Endodermal cell (in vitro differentiated cells): ENCODE measurements at places on chromosomes 2 and 18.

DNA sequence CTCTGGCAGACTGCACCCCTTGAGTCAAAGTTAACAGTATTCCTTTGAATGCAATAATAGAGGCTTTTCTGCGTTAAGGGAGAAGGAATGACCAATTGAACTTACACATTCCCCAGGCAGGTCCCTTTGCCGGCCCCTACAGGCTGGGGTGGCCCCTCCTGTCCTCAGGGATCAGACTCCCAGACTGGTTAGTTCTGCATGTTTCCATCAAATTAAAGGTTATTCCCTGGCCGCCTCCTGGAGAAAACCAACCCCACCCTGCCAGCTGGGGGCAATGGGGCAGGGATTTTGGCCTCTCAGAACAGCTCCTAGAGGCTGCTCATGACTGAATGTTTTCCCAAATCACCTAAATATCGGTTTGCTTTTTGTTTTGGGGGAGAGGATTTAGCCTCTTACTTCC lies 199.6 kb downstream of the MGAT5 start:
- H3K4me1 ChIP-seq = peaks cover 7% of the 10 kb centered on the region
- H3K27me3 ChIP-seq = no peaks in the 10 kb centered on the region
- no peak overlapping the region for H3K27ac ChIP-seq
- H3K4me3 ChIP-seq = no peak overlapping the region

DNA sequence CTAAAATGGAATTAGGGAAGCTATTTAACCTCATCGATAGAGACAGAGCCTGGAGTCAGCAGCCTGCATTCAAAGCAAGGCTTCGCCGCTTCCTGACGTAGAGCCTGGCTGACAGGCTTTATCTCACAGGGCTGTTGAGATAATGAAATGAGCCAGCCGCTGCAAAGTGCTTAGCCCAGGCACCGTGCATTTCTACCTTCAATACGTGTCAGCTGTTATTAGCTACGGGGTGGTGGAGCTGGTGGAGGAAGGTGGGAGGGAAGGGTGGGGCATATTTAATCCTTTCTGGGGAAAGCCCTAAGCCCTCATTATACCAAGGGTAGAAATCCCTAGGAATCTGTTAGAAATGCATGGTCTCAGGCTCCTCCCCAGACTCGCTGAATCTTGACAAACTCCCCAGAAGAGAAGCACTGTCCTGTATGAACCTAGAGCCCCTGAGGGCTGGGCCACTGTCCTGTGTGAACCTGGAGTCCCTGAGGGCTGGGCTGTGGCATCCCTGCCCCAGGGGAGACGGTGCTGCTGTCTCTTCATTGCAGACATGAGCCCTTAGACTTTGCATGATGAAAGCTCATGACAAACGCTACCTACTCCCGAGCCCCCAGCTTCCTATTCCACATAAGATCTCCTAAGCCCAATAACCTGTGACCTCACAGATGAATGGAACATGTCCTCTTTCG lies 72.4 kb downstream of the ALPK2 start:
- H3K27ac ChIP-seq = no peak overlapping the region
- peaks cover 9% of the 10 kb centered on the region for H3K4me1 ChIP-seq
- no peaks in the 10 kb centered on the region for H3K36me3 ChIP-seq
- peak; percentile 75 for DNase-seq
- H3K4me3 ChIP-seq = no peak overlapping the region

- H3K4me3 ChIP-seq = no peak overlapping the region
- no peaks in the 10 kb centered on the region for H3K36me3 ChIP-seq
- H3K27me3 ChIP-seq = no peaks in the 10 kb centered on the region
- DNase-seq = peak; percentile 76
These were observed 973.1 kb downstream of the TMEM182 start for GRCh38 chr2:103734911-103735310.

- no peak overlapping the region for H3K27ac ChIP-seq
- no peak overlapping the region for H3K4me3 ChIP-seq
These were observed 47.6 kb upstream of the FAHD2A start for GRCh38 chr2:95354925-95355324.

GRCh38 chr2:224838335-224838734 lies 122.2 kb upstream of the CCDC195 start:
- no peaks in the 10 kb centered on the region for H3K27me3 ChIP-seq
- no peak overlapping the region for H3K27ac ChIP-seq
- no peaks in the 10 kb centered on the region for H3K4me1 ChIP-seq
- no peak for DNase-seq
- no peaks in the 10 kb centered on the region for H3K36me3 ChIP-seq

GRCh38 chr18:79782566-79783308 lies 15.0 kb upstream of the KCNG2 start:
- DNase-seq = peak; percentile 55
- peaks cover 35% of the 10 kb centered on the region for H3K27me3 ChIP-seq
- H3K36me3 ChIP-seq = no peaks in the 10 kb centered on the region
- no peaks in the 10 kb centered on the region for H3K4me1 ChIP-seq
- no peak overlapping the region for H3K4me3 ChIP-seq

GRCh38 chr2:134842930-134843490 lies 4.6 kb downstream of the ACMSD start:
- no peaks in the 10 kb centered on the region for H3K27me3 ChIP-seq
- no peaks in the 10 kb centered on the region for H3K36me3 ChIP-seq
- H3K27ac ChIP-seq = no peak overlapping the region

DNA sequence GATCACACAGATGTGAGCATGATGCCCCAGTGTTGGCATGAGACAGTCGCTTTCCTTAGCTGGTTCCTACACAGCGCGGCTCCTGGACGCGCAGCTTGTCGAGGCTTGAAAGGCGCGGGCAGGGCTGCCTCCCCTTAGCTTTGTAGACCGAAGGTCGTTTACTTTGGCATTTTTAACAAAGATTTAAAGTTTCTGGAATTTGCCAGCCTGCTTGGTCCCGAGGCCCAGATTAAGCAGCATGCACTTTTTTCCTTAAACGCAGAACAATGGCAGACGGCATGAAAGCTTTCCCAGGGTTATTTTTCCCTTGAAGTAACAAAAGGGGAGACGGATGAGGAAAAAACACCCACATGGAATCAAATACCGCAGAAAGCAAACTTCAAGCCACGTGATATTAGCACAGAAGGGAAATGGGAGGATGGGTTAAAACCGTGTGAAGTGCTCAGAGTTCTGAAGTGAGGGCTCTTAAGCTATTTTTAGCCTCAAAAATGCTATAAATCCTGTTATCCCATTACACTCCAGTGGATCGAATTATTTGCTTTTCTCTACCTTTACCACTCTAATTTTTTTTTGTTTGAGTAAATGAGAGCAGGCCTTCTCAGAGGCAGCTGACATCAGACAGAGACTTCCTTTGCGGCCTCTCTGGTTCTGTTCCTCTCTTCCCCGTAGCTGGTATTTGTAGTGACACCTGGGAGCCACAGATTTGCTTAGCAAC lies 55.7 kb downstream of the NPAS2 start:
- H3K27me3 ChIP-seq = no peaks in the 10 kb centered on the region
- no peak overlapping the region for H3K27ac ChIP-seq
- H3K4me3 ChIP-seq = no peak overlapping the region
- no peaks in the 10 kb centered on the region for H3K4me1 ChIP-seq

- no peak overlapping the region for H3K4me3 ChIP-seq
- H3K36me3 ChIP-seq = peaks cover 40% of the 10 kb centered on the region
- no peak overlapping the region for H3K27ac ChIP-seq
- H3K4me1 ChIP-seq = no peaks in the 10 kb centered on the region
These were observed 59.1 kb downstream of the SAP130 start for GRCh38 chr2:127968610-127969339.

DNA sequence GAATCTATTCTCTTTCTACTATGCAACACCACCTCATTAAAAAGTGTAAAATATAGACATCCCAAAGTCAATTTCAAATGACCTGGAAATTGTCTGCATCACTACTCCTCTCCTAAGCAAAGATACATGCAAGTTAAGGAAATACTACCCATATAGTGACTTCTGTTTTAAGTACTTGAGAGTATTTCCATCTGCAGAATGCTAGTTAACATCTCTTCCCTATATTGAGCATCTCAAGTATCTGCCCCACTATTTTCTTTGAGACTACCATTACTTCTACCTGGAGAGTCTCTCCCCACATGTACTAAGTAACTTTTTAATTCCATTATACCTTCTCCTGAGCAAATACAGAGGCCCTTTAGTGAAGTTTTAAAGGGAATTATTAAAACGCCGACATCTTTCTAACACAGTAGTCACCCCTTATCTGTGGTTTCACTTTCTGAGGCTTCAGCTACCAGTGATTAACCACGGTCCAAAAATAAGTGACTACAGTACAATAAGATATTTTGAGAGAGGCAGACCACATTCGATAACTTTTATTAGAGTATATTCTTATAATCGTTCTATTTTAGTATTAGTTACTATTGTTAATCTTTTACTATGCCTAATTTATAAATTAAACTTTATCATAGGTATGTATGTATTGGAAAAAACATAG lies 21.8 kb downstream of the CWC22 start:
- H3K4me3 ChIP-seq = no peak overlapping the region
- H3K36me3 ChIP-seq = peaks cover 77% of the 10 kb centered on the region
- no peak overlapping the region for H3K27ac ChIP-seq
- no peaks in the 10 kb centered on the region for H3K4me1 ChIP-seq
- no peaks in the 10 kb centered on the region for H3K27me3 ChIP-seq

DNA sequence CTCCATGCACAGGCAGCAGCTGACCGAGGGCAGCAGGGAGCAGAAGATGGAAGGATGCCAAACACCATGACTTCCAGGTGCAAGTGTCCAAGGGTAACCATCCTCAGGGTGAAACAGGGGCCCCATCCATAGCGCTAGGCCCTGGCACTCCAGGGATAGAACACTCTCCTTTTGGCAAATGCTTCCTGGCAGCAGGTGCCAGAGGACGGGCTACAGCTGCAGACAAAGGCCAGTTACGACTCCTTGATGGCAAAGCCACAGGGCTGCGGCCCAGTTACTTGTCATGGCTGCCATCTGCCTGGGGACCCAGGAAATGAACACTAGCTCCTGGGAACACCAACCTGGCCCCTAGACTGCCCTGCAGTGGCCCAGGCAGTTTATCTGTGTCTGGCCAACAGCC lies 178.8 kb downstream of the TMEM163 start:
- H3K36me3 ChIP-seq = no peaks in the 10 kb centered on the region
- H3K27ac ChIP-seq = no peak overlapping the region
- H3K27me3 ChIP-seq = no peaks in the 10 kb centered on the region
- no peak for DNase-seq
- H3K4me3 ChIP-seq = no peak overlapping the region
- H3K4me1 ChIP-seq = no peaks in the 10 kb centered on the region

- H3K27me3 ChIP-seq = no peaks in the 10 kb centered on the region
- H3K27ac ChIP-seq = no peak overlapping the region
- peaks cover 41% of the 10 kb centered on the region for H3K36me3 ChIP-seq
These were observed 101.4 kb upstream of the RNU4ATAC start for GRCh38 chr2:121429119-121429903.

DNA sequence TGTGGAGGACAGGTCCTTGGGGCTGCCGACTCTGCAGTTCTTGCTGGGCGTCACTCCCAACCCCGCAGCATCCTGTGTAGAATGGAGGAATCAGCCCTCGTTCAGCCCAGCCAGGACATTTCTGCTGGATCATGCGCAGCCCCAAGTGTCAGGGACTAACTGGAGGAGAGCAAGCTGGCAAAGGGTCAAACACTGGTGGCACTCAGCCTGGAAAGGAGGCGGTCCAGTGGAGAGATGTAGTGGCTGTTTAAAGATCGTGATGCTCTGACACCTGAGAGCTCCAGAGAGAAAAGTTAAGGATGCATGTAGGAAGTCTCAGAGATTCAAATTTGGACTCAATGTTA lies 63.6 kb upstream of the SH3RF3 start:
- H3K27ac ChIP-seq = no peak overlapping the region
- no peak for DNase-seq
- no peak overlapping the region for H3K4me3 ChIP-seq
- no peaks in the 10 kb centered on the region for H3K36me3 ChIP-seq
- peaks cover 4% of the 10 kb centered on the region for H3K27me3 ChIP-seq

GRCh38 chr2:188474316-188474715 lies 182.6 kb downstream of the GULP1 start:
- no peak overlapping the region for H3K27ac ChIP-seq
- no peaks in the 10 kb centered on the region for H3K4me1 ChIP-seq
- no peaks in the 10 kb centered on the region for H3K27me3 ChIP-seq
- H3K4me3 ChIP-seq = no peak overlapping the region
- no peaks in the 10 kb centered on the region for H3K36me3 ChIP-seq

- H3K4me3 ChIP-seq = no peak overlapping the region
- peaks cover 4% of the 10 kb centered on the region for H3K4me1 ChIP-seq
- no peaks in the 10 kb centered on the region for H3K27me3 ChIP-seq
- H3K27ac ChIP-seq = no peak overlapping the region
- H3K36me3 ChIP-seq = no peaks in the 10 kb centered on the region
These were observed 118.6 kb upstream of the CDC42EP3 start for GRCh38 chr2:37790019-37790418.

DNA sequence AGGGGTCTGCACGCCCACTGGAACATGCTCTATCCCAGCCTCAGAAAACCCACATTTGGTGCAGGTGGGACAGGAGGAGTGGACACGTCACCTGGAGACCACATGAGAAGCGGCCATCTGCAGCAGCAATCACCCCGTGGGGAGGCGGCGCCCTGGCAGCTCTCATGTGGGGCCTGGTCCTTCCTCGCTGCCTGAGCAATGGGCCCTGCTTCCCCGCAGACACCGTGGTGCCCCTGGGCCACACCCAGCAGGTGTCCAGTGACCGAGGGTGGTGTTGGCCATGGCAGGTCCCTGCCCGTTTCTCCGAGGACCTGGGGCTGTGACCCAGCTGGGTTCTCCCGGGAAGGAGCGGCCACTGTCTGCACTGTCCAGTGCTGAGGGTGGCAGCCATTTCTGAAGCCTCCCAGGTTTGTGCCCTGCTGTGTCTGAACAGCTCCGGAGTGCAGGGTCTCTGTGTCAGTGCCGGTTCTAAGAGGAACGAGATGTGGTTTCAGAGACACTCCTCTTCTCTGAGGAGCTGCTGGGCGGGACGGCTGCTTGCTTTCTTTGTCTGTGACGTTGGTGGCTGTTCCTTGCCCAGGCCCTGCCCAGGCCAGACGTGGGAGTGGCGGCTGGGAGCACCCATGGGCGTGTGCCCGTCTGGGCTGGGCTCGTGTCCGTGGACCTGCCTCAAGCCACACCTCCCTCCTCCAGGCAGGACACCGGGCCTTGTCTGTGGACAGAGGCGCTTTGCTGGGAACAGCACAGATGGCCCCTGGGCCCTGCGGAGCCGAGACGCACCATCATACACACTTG lies 44.8 kb downstream of the NFATC1 start:
- H3K27ac ChIP-seq = no peak overlapping the region
- no peaks in the 10 kb centered on the region for H3K27me3 ChIP-seq
- H3K36me3 ChIP-seq = peaks cover 6% of the 10 kb centered on the region

- no peak for DNase-seq
- no peaks in the 10 kb centered on the region for H3K4me1 ChIP-seq
- H3K27ac ChIP-seq = no peak overlapping the region
- no peaks in the 10 kb centered on the region for H3K36me3 ChIP-seq
- no peak overlapping the region for H3K4me3 ChIP-seq
These were observed 20.4 kb downstream of the CMPK2 start for GRCh38 chr2:6845312-6845711.

GRCh38 chr2:112539306-112539705 lies 3.0 kb upstream of the POLR1B start:
- no peaks in the 10 kb centered on the region for H3K36me3 ChIP-seq
- DNase-seq = no peak
- H3K27me3 ChIP-seq = no peaks in the 10 kb centered on the region

GRCh38 chr2:100277540-100278207 lies 44.6 kb downstream of the LONRF2 start:
- H3K36me3 ChIP-seq = no peaks in the 10 kb centered on the region
- H3K4me1 ChIP-seq = no peaks in the 10 kb centered on the region
- DNase-seq = peak; percentile 8
- H3K27me3 ChIP-seq = no peaks in the 10 kb centered on the region
- H3K4me3 ChIP-seq = no peak overlapping the region

- no peaks in the 10 kb centered on the region for H3K36me3 ChIP-seq
- no peaks in the 10 kb centered on the region for H3K27me3 ChIP-seq
- no peak overlapping the region for H3K27ac ChIP-seq
- DNase-seq = no peak
- H3K4me1 ChIP-seq = peaks cover 11% of the 10 kb centered on the region
These were observed 70.8 kb downstream of the LRP2 start for GRCh38 chr2:169291517-169291916.
